ENCODE measurements at places on chromosomes 2 and 18.

DNA sequence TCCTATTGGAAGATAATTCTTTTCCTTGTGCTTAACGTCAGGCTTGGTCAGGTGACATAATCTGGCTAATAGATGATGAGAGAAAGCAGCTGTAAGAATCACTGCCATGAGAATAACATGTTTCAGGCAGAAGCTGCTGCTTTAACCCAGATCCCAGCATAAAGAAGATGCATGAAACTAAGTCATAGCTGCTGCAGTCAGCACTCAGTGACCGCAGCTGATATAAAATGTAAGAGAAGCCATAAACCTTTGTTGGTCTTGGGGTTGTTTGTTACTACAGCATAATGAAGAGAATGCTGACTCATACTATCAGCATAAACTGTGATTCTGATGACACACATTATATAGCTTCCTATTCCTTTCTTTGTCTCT lies 274.3 kb upstream of the TRIB2 start:
- DNase-seq: no peak

- DNase-seq: no peak
Measured at GRCh38 chr2:16958266-16958665, 292.6 kb upstream of the CYRIA start.

- no peak for DNase-seq
Measured at GRCh38 chr2:168643979-168644378, 158.5 kb upstream of the NOSTRIN start.

DNA sequence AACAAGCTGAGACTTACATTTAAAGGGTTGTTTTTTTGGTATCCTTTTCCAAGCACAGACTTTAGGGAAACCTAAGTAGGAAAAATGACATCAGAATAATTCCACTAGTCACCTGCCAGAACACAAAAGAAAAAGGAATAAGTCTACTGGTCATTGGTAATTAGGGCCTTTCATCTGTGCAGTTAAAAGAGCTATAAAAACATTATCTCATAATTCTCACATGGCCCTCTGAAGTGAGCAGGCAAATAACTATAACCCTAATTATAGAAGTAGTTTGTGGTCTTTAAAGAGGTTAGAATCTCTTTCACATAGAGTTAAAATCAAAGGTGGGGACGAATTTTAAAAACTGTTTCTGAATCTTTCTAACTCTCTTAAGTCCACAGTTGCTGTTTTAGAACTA lies 111.1 kb upstream of the B3GNT2 start:
- DNase-seq: no peak
